Neural progenitor cell (in vitro differentiated cells): ENCODE measurements at places on chromosomes 7 and 10. TPM values are rescaled to one million over a fixed set of nuclear protein-coding genes. Genes with fewer than 3 reads are reported as not detected.

GRCh38 chr7:15403751-15404150 lies 158.1 kb downstream of the AGMO start:
- DNase-seq = no peak

GRCh38 chr10:19658131-19658530 lies 158.1 kb upstream of the PLXDC2 start:
- no peak for DNase-seq

- DNase-seq = no peak
These were observed 133.4 kb downstream of the MAD1L1 start for GRCh38 chr7:2099048-2099957.

GRCh38 chr7:131933751-131934289 lies 377.4 kb upstream of the PODXL start:
- no peak for DNase-seq

- no peak for DNase-seq
These were observed 85.2 kb downstream of the ANKIB1 start for GRCh38 chr7:92330835-92331438.

DNA sequence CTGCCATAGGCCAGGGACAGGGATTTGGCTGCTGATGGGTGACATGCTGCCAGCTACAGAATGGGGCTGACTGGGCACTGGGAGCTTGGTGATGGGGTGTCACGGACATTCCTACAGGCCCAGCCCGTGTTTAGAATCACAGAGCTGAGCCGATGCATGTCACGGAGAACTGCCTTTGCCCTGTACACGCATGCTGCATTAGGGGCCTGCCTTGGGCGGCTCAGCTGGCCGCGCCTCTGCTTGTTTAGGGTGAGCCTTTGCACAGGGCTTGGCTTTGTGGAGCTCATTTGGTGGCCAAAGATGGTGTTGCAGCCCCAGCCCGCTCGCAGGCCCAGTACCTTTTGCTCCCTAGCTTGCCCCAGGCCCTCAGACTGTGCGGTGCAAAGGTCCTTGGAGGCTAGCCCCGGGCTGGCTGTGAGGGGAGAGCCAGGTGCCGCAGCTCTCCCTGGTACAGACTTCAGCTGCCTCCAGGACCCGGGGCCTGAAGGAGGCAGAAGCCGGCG lies 108.4 kb upstream of the BTBD16 start:
- DNase-seq = no peak

- DNase-seq = no peak
These were observed 112.4 kb downstream of the ELMO1 start for GRCh38 chr7:37336259-37336658.

DNA sequence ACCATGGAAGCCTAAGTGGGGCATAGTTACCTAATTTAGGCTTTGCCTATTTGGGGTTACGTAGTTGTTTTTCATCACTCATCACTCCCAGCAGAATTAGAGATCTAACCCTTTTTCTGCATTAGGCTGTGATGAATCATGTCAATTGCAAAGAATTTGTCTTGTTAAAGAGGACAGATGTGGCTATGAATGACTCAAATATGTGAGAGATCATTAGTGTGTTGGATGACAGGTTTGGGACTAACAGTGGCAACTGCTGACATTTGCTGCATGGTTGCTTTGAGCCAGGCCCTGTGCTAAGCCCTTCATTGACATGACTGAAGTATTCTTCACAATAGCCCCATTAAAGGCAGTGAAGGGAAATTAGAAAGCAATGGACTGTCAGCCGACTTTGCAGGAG lies 83.4 kb upstream of the BMPER start:
- DNase-seq = peak; percentile 28

GRCh38 chr7:25638590-25639244 lies 410.4 kb upstream of the NPVF start:
- no peak for DNase-seq

- DNase-seq = no peak
These were observed 90.9 kb upstream of the IKZF1 start for GRCh38 chr7:50213622-50214017.

GRCh38 chr7:25386311-25386744 lies 158.0 kb upstream of the NPVF start:
- DNase-seq = no peak

DNA sequence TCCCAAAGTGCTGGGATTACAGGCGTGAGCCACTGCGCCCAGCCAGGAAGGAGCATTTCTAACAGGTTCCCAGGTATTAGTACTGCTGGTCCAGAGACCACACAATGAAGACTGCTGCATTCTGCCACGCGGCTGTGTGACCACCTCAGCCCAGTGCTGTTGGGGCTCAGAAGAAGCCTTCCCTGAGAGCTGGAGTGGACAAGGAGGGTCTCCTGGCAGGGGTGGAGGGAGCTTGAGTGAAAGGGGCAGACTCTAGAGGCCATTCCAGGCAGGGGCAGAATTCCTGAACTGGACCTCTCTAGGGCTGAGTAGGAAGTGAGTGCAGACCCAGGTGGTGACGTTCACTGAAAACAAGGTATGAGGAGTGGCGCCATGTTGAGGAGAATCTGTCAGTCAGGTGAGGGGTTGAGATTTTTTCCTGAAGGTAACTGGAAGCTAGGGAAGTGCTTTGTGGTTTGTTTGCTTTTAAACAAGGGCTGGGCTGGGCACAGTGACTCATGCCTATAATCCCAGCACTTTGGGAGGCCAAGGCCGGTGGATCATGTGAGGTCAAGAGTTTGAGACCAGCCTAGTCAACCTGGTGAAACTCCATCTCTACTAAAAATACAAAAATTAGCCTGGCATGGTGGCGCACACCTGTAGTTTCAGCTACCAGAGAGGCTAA lies 67.6 kb downstream of the TACC2 start:
- DNase-seq = no peak

GRCh38 chr10:127444155-127444554 lies 105.0 kb upstream of the NPS start:
- no peak for DNase-seq

GRCh38 chr10:68561865-68562649 lies 1.9 kb downstream of the TET1 start:
- peak; percentile 70 for DNase-seq

- peak; percentile 75 for DNase-seq
These were observed 1.9 kb upstream of the PAX4 start for GRCh38 chr7:127619681-127620405.

GRCh38 chr7:11732207-11732606 lies 99.8 kb downstream of the THSD7A start:
- DNase-seq = no peak

DNA sequence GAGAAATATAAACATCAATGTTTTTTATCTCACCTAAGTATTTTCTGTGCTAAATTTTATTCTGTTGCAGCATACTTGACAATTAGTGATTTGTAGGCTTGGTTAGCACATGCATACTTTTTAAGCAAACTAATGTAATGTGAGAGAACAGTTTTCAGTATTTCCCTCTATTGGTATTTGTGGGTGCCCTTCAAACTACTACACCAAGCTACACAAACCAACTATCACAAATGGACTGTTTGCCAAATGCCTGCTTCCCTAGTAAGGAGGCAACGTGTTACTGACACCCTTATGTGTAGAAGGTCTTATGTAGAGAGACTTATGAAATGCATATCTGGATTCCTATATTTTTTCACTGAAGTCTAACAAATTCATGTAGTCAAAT lies 98.4 kb upstream of the FZD1 start:
- DNase-seq = no peak

- DNase-seq = no peak
These were observed 260.1 kb downstream of the SLC25A13 start for GRCh38 chr7:96061844-96062243.

DNA sequence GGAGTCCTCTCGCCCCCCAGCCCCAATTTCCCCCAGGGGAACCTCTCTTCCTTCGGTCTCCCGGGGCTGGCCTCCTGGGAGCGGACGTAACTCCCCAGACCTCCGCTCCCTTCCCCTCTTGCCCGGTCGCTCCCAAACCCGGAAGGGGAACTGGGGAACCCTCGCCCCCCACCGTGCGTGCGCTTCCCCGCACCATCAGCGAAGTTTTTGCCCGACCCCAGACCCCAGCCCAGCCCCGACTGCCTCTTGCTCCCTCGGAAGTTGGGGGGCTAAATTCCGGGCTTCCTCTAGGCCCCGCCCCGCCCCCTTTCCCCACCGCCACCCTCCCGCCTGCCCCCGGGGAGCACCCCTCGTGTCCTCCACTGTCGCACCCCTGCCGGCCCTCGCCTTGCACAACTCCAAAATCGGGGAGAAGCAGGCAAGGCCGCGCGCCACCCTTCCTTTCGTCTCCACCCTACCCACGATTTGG lies 436 bp downstream of the GNB2 start:
- no peak for DNase-seq

GRCh38 chr10:16519250-16519907 lies 2.3 kb downstream of the C1QL3 start:
- peak; percentile 30 for DNase-seq

GRCh38 chr10:436013-436697 lies 253.3 kb downstream of the DIP2C start:
- DNase-seq = no peak

GRCh38 chr7:132004529-132004928 lies 448.1 kb upstream of the PODXL start:
- no peak for DNase-seq

DNA sequence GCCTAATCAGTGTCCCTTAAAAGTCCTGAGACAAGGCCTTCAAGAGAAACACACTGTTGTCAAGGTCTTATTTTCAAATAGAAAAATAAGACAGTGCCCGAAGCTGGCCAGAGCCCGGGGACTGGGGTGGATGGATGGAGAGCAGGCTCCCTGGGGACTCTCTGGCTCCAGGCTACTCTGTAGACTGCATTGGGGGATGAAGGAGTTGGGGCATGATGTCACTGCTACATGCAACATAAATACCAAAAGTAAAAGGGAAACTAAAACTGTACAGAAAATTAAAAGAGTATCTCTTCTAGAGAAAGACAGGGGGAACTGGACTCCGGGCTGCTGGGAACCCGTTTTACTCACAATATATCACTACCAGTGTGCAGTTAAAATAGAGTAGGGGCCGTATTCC lies 629.8 kb downstream of the KCNMA1 start:
- no peak for DNase-seq

DNA sequence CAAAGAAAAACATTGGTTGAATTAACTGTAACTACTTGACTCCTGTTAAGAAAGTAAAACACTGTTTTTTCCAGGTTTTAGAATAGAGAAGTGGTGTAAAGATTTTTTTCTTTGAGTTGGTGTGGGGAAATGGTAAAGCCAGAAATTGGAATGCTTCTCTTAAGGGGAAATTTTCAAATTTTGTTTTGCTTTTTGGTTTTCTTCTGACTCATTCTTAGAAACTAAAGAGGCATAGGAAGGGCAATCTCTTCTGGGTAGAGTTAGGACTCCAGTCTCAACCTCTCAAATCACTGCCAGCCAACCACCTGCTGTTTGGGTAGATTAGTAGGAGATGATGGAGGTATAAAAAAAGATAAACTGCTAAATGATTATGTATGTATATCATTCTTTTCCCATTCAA lies 47.7 kb upstream of the STRIP2 start:
- no peak for DNase-seq

- DNase-seq = no peak
These were observed 57.2 kb upstream of the LYZL2 start for GRCh38 chr10:30686708-30687107.

DNA sequence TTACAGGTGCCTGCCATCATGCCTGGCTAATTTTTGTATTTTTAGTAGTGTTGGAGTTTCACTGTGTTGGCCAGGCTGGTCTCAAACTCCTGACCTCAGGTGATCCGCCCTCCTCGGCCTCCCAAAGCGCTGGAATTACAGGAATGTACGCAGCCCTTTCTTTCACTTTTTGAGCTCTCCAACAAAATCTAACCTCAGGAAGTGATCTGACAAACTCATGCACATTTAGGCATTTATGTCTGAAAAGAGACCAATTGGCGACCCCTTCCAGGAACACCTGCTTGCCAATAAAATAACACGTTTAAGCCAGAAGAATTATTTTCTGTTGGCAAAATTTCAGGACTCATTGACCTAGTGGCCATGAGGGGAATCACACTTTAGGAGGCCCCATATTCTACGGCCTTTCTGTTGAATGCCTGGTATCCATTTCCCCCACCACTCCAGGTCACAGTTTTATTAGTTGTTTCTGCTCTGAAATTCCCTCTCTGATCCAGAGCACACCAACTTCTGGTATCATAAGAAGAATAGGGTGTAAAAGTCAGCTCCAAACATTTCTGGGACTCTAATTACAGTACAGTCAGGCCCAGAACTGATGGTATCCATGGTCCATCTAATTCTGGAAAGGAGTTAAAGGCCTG lies 65.8 kb upstream of the FRMD4A start:
- DNase-seq = no peak

DNA sequence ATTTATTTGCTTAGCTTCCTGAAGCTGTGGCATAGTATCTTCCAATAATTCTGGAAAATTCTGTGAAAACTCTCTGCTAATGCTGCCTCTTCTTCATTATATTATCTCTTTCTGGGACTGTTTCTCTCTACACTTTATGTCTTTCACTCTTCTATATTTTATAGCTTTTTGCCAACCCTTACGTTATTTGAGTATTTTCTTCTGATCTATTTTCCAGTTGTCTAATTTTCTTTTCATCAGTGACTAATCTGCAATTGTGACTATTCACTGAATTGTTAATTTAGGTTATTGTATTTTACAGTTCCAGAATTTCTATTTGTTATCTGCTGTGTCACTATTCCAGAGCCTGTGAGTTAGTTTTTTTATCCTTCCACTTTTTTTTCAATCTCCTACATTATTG lies 273.4 kb upstream of the PHYHIPL start:
- no peak for DNase-seq

GRCh38 chr10:131227163-131227740 lies 84.3 kb downstream of the TCERG1L start:
- DNase-seq = no peak

The TPST1 gene
- total RNA-seq = 24.9 and 29.8 TPM in 2 replicates

The CYP3A4 gene
- total RNA-seq = not detected in 2 replicates

The FAM131B gene
- 20.1 and 46.5 TPM in 2 replicates for total RNA-seq

The CAV1 gene
- 0.19 and 1.2 TPM in 2 replicates for total RNA-seq

The CALML3 gene
- not detected in 2 replicates for total RNA-seq

The PCLO gene
- 2.0 and 2.5 TPM in 2 replicates for total RNA-seq

The TRIM73 gene
- total RNA-seq = 0.17 and 4.4 TPM in 2 replicates

The NME8 gene
- 0.34 and 9.0 TPM in 2 replicates for total RNA-seq

The EPHA1 gene
- total RNA-seq = 4.1 and 6.0 TPM in 2 replicates

The PLEKHS1 gene
- not detected in 2 replicates for total RNA-seq

The MUC12 gene
- total RNA-seq = 4.2 TPM in 1 of 2 replicates, not detected in the other

The PTPN20 gene
- not detected in 2 replicates for total RNA-seq

The ZNF365 gene
- 0.26 and 0.28 TPM in 2 replicates for total RNA-seq

The VAX1 gene
- 0.25 TPM in 1 of 2 replicates, not detected in the other for total RNA-seq

The HABP2 gene
- total RNA-seq = not detected in 2 replicates

The PDZD7 gene
- total RNA-seq = 0.25 TPM in 1 of 2 replicates, not detected in the other

The LBX1 gene
- not detected in 2 replicates for total RNA-seq

The RADIL gene
- 3.1 and 5.8 TPM in 2 replicates for total RNA-seq
